Karpas-422 (cell line): ENCODE measurements at places on chromosomes 13 and 19.

GRCh38 chr13:110633776-110634175, 18.4 kb downstream of the NAXD start:
- DNase-seq = no peak

DNA sequence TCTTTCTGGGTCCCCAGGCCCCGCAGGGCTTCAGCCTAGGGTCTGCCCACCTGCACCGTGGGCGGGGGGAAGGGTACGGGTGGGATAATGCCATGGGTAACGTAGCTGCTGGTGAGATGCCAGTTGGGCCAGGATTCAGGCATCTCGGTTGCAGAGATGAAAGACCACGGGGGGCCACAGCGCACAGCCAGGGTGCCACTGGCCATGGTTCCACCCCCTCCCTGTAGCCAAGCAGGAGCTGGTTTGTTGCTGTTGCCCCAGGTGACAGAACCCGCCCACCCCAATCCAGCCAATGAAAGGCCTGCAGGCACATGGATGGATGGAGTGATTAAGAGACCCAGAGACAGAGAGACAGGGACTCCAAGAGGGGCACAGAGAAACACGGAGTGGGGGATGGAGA, 1.0 kb upstream of the CGB7 start:
- DNase-seq = peak; percentile 77

DNA sequence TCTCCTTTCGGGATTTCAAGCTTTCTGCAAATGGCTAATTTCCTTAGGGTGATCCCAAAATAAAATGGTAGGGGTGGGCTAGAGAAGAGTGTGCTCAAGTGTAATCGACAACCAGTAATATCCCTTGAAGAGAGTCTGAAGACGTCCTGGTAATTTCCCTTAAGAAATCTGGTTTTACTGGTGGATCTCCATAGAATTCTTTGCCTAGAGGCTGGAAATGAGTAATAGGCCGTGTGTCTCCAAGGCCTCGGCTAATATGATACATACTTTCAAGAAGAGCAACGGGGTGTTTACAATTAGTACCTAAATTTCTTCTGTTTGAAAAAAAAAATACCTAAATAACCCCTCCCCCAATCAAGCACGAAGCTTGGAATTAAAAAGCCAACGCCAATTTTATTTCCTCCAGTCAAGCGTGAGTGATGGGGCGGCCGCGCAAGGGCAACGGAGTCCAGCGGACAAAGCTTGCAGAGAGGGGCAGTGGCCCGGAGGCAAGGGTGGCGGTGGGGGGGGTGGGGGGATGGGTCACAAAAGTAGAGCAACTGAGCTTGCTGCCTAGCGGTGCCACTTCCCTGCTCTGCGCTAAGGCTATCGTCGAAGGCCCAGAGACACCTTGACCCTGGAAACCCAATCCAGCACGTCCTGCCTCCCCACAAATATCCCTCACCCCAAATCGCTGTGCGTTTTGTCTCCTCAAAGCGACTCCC, 7.8 kb downstream of the SOX21 start:
- no peak for DNase-seq

DNA sequence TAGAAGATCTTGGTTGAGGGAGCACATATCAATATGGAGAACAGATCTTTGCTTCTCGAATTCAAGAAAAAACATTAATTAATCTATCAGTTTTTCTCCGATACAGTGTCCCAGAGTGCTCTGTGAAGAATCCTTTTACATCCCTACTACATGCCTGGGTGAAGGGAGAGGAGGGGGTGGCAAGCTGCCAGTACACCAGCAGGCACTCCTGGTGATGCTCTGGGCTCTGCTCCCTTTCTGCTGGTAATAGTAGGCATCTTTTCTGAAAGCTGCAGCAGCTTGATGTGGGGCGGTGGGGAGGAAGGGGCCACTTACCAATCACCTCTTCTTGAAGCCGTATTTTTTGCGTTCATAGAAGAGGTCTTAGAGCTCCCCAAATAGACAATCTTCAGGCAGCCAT, 30.7 kb downstream of the PBX4 start:
- no peak for DNase-seq

- peak; percentile 69 for DNase-seq
Measured at GRCh38 chr19:2274931-2275535, 6.9 kb downstream of the PEAK3 start.

DNA sequence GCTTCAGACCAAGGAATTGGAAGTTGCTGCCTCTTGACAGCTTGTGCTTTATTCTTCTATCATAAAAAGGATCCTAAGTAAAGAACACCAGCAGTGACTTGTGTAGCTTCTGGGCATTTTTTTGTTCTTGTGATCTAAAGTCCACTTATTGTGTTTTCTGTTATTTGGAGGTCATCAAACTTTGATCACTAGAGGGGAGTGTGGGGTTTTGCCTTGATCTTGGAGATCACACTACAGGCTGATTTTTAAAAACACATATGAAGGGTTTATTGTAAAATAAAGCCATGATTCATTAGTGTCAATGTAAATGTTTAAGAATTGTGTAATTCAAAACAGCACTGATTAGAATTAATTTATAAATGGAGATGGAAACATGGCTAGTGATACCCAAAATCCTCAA, 328.7 kb upstream of the EDNRB start:
- DNase-seq = no peak

GRCh38 chr13:32548837-32549236, 10.2 kb upstream of the N4BP2L2 start:
- DNase-seq = no peak

DNA sequence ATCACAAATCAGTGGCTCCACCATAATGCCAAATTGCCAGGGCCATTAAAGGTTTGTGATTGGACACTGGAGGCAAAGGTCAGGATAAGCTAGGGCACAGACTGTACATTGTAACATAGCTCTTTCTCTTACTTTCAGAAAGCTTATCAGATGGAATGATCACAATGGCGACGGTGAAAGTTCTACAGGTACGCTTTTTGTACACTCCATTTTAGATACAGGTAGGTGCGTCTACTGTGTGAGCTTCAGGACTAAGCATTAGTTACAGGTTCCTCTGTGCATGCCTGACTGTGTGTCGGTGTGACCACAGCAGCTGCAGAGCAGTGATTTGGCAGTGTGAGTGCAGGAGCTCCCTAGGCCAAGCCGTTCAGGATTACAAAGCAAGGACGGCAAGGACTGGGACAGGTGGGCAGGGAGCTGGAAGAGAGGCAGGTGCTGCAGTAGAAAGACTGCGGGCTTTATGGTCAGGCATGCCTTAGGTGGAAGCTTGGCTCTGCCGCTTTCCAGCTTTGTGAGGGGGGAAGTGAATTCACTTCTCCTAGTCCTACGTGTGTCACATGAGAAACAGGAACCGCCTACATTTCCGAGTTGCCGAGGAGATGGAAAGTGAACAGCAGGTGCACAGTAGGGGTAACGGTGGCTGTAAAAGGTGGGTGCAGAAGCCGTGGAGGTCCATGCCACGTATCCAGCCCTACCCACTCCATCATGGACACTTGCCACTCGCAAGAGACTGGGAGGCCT, 49.6 kb downstream of the MRPL57 start:
- DNase-seq = no peak

DNA sequence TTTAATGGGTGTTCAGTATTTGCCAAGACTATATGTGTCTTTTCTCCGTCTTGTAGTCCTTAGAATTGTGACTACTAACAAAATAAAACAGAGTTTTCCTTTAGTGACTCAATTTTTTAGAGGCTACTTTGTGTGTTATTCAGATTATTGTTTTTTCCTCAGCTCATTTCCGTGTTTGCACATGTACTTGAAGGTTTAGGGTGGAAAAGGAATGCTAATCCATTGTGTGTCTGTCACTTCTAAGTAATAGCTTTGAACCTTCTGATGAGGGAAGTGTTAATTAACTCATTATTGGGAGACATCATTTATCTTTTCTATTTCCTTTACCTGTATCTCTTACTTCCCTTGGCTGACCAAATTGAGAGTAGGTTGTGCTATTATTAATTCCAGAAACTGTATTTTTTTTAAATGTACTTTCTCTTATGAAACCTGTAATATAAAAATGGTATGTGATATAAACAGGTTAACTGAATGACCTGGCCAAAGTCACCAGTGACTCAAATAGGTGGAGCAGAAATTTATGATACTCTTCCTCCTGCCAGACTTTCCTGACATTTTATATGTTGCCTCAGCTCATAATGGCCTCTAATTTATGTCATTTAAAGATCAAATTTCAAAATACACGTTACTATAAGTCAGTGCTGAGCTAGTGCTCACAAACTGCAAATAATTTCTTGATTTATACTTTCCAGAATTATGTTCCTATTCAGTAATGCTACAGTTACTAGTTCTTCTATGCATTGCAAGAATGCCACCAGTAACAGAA, 88.8 kb downstream of the LMO7 start:
- DNase-seq = peak; percentile 19

- DNase-seq = no peak
Measured at GRCh38 chr13:51721496-51721895, 82.5 kb downstream of the DHRS12 start.

GRCh38 chr13:26050568-26051230, 1.1 kb downstream of the SHISA2 start:
- DNase-seq = no peak

- DNase-seq = peak; percentile 71
Measured at GRCh38 chr19:6590827-6591319, at the start of gene CD70. CD70 (minus strand) TSS chr19:6591150; CDS start chr19:6591002, 148 bp downstream.
